ENCODE measurements at places on chromosomes 6 and 20. TPM values are rescaled to one million over a fixed set of nuclear protein-coding genes. Genes with fewer than 3 reads are reported as not detected.

GRCh38 chr6:14434916-14435690 lies 317.5 kb downstream of the CD83 start:
- no peak for DNase-seq

GRCh38 chr6:28807682-28808280 lies 116.0 kb downstream of the TRIM27 start:
- peak; percentile 72 for DNase-seq

DNA sequence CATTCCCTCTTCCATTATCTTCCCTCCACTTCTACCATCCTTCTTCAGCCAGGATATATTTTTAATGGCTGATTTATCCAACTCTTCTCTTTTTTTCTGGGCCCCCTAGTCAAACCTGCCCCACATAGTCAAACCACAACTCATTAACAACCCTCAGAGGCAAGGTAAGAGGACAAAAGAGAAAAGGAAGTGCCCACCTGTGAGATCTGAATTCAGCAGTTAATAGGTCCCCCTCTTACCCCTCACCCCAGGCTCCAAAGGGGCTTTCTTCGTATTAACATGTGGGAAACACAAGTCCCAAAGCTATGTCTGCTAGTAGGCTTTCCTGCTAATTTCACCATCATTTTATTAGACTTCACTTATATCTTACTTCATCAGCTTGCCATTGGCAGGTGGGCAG lies 44.1 kb upstream of the TSPYL1 start:
- no peak for DNase-seq

DNA sequence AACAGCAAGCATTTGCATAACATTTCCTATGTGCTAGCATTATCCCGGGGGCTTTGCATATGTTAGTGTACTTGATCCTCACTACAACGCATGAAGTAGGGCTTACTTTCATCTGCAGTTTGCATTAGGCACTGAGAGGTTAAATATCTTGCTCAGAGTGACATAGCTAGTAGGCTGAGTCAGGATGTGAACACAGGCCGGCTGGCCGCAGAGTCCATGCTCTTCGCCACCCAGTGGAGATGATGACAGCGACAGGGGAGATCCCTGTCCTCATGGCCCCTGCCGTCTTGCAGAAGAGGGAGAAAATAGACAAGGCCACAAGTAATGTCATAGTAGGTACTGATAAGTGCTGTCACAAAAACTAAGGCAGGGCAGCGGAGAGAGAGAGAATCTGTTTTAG lies 46.9 kb downstream of the LYRM4 start:
- peak; percentile 15 for DNase-seq

The LTB gene
- total RNA-seq: not detected

- no peak for DNase-seq
Observed at GRCh38 chr20:19996222-19996621, 20.9 kb upstream of the NAA20 start.

DNA sequence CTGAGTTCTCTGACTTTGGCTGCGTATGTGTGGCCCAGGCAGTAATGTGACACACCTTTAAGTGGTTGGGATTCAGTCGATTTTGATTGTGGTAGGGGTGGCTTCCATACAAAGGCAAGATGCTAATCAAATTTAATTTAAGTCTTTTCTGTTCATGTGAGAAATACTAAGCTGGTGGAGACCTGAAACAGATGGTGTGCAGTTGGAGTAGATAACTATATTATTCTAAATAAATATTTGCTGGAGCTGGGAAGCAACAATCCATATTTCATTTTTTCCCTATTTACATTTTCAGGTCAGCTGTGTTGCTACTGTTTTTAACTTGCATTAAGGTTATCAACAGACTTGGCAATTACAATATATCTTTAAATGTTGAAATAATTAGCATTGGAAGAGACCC lies 67.4 kb upstream of the C20orf144 start:
- no peak for DNase-seq

- no peak for DNase-seq
Observed at GRCh38 chr6:45591306-45591705, 213.6 kb upstream of the SUPT3H start.

DNA sequence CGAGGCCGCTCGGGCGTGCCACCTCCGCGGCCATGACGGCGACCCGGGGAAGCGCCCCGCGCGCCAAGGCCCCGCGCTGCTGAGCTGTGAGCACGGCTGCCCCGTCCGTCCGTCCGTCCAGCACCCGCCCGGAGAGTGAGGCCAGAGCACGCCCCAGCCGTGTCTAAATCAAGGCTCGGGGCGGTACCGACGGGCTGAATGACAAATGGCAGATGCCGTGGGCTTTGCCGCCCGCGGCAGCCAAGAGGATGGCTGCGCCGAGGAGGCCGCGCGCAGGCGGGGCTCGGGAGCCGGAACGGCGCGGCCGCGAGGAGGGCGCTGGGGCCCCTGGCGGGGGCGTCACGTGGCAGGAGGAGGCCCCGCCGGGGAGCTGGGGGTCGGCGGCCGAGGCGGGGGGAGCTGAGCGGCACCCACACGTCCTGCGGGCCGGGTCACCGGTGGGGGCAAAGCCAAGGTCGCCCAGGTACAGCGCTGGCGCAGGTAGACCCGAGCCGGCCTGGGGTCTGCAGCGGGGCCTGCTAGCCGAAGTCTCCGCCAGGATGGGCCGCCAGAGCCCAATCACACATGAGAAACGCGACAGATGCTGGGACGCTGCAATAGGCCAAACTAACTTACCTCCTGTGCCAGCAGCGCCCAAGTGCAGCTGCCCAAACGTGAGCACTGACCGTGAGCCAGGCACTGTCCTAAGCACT lies at the start of gene PLAGL1:
Gene PLAGL1, minus strand, starts transcription at position 140 of the 692 bp plus-strand sequence. CDS start 60,123 bp downstream, outside the sequence.
- DNase-seq: peak; percentile 66

- DNase-seq: peak; percentile 71
Observed at GRCh38 chr6:90397929-90398674, 101.5 kb upstream of the BACH2 start.

GRCh38 chr6:150549007-150549406 lies 50.7 kb upstream of the PLEKHG1 start:
- no peak for DNase-seq

DNA sequence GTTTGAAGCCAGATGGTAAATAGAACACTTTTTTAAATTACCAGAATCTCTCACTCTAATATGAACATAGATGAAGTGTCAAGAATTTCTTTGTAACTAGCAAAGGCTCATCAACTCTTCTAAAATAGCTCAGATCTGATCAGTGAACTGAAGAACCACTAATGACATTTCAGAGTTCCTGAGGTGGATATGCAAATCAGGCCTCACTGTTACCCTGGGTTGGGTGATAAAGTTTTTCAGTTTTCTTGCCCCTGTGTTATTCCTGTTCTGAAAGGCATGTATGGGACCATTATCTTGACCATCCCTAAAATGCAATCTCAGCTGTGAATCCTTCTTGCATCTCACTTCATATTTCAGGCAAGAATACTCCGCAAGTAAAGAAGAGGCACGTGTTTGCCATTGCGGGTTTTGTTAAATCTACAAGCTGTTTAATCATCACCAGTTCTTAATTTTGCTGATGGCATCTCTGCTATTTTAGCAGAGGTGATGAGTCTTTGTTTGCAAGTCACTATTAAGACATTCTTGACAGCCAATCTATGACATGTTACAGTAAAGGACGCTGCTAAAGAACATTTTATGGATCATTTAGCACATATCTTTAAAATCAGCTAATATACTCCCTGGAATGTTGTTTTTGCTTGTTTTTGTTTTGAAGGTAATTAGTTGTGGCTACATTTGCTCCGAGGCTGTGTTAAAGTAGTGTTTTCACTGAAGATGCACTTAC lies 47.9 kb downstream of the KHDC1L start:
- DNase-seq: peak; percentile 11

- DNase-seq: no peak
Observed at GRCh38 chr20:63128367-63128766, 87.6 kb downstream of the YTHDF1 start.

- no peak for DNase-seq
Observed at GRCh38 chr6:127997496-127998164, 96.8 kb upstream of the THEMIS start.

All from Caki2 (cell line).